NCI-H460 (cell line): ENCODE measurements at places on chromosomes 7 and 10. TPM values are rescaled to one million over a fixed set of nuclear protein-coding genes. Genes with fewer than 3 reads are reported as not detected.

DNA sequence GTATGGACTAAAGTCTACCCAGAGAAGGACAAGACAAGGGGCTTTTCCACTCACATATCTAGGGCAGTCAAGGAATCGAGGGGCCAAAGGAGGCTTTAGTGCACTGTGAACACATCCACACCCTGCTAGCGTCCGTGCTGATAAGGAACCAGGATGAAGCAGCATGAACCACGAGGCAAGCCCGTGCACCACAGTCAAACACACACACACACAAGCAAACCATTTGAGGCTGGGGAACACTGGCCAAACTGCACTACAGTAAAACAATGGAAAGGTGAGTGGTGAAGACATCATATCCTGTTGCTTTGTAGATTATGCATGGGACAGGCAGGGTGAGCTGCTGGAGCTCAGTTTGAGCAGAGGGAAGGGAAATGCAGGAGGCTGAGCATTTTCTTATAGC is 177.4 kb upstream of the CDCA7L start:
- DNase-seq: no peak

DNA sequence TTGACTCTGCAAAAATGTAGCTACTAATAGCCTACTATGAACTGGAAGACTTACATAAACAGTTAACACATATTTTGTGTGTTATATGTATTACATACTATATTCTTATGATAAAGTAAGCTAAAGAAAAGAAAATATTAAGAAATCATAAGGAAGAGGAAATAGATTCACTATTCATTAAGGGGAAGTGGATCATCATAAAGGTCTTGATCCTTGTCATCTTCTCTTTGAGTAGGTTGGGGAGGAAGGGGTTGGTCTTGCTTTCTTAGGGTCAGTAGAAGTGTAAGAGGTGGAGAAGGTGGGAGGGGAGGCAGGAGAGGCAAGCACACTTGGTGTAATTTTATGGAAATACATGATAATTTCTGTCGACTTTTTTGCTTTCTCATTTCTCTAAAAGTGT is 81.3 kb downstream of the NAMPT start:
- DNase-seq: no peak

GRCh38 chr10:132148261-132149251 is 38.2 kb upstream of the DPYSL4 start:
- DNase-seq: no peak

- DNase-seq: no peak
Measured at GRCh38 chr7:82567356-82567755, 123.8 kb upstream of the CACNA2D1 start.

- no peak for DNase-seq
Measured at GRCh38 chr10:88617772-88618300, 31.3 kb downstream of the LIPJ start.

DNA sequence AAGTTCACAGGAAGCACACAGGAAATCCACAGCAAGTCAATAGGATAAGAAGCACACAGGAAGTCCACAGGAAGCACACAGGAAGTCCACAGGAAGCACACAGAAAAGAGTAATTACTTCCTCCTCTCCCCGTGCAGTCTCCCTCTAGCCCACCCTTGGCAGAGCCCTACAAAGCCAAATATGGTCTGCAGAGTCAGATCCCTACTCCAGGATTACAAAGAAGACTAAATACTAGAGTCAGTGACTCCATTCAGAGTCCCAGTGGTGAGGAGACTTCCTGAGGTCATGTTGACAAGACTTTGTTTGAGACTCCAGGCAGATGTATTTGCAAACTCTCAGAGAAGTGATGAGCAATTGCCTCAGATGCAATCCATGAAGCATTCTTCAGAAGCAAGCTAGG is 398.6 kb upstream of the AUTS2 start:
- DNase-seq: no peak

DNA sequence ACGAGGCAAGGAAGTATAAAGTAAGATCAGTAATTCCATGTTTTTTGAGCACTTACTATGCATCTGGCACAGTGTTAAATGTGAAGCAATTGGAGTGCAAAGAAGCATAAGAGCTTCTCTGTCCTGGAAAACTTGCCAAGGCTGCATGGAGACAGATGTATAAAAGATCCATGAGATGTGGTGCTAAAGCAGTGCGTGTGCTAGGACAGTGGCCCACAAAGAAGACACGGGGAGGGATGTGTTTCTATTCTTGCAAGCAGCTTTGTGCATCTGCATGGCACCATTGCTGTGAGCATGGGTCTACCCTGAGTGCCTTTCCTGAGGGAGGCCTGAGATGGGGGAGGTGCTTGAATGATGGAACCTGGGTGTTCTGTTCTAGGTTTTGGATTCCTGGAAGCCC is 5.1 kb upstream of the CDHR3 start:
- DNase-seq: no peak

DNA sequence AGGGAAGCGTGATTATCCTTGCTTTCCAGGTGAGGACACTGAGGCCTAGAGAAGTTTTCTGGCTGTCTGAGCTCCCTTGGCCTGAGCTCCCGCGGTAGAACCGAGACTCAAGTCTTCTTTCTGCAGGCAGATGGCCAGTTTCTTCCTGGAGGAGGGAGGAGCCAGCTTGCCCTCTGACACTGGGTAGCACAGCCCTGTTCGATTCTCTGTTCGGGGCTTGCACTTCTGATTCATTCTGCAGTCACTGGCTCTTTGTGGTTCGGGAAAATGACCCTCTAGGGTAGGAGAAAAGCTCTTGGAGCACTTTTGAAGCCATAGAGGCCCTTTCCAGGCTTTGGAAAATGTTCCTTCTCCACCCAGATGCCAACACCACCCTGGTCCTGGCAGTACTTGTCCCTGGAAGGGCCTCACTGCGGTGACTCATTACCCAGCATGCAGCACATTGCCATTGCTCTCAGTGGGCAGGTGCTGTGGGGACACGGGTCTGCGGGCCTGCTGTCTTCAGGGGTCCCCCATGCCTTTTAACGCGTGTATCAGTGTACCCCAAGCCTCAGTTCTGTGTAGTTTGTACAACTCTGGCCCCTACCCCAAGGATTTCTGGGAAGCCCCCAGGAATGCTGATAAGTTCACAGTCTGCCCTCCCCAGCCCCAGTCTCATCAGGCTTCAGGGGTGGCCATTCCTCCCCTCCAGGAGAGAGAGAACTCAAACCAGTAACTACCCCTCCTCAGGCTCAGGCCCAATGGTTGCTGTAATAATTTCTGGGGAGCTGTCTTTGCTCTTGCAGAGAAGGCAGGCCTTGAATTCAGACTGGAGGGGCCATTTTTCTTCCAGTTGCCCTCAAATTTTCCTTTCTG is 11.9 kb downstream of the CHST3 start:
- DNase-seq: no peak

- DNase-seq: no peak
Measured at GRCh38 chr7:81068-81925, 111.1 kb upstream of the FAM20C start.

DNA sequence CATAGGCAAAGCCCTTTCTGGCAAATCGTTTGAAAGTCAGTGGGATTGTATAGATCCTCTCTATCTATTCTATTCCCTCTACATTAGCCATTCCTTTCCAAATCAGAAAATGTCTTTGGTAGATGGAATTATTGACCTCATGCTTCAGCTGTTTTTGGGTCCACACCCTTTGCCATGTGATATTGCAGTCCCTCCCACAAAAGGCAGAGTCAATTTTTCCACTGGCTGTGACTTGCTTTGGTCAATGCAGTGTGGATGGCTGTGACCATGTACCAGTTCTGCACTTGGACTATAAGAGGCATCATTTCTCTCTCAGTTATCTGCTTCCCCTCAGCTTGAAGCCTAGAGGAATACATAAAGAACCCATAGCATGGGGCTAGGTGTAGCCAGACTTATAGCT is 332.9 kb downstream of the PTEN start:
- no peak for DNase-seq

GRCh38 chr7:1758028-1758858 is 88.2 kb downstream of the ELFN1 start:
- DNase-seq: peak; percentile 40

SCART1 gene
- total RNA-seq: 0.92 and 1.2 TPM in 2 replicates

ZNF12 gene
- 22.8 and 27.2 TPM in 2 replicates for total RNA-seq
